ENCODE measurements at places on chromosomes 12 and 14. TPM values are rescaled to one million over a fixed set of nuclear protein-coding genes. Genes with fewer than 3 reads are reported as not detected.

The TXNDC16 gene
- total RNA-seq: 3.2 TPM

The ZDHHC22 gene
- under 0.01 TPM for total RNA-seq

The TEAD4 gene
- 26.2 TPM for total RNA-seq

The SYCP3 gene
- under 0.01 TPM for total RNA-seq

DNA sequence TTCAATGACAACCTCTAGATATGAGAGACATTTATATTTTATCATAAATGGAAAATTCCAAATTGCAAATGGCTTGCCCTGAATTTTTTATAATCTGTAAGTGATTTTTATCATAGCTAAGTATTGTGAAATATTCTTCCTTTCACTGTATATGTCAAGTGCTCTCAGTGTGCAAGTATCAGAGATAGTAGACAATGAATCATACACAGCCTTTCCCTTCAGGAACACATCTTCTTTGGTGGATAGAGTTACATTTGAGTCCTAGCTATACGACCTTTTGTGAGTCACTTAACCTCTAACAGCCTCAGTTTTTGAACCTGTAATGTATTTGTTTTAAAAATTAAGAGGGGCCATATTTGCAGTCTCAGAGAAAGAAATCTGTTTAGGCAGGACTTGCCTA lies 350.7 kb upstream of the SEL1L start:
- DNase-seq: no peak

GRCh38 chr12:53751336-53752191 lies at the start of gene CISTR:
Gene CISTR (minus strand): TSS chr12:53751979.
- DNase-seq: no peak

DNA sequence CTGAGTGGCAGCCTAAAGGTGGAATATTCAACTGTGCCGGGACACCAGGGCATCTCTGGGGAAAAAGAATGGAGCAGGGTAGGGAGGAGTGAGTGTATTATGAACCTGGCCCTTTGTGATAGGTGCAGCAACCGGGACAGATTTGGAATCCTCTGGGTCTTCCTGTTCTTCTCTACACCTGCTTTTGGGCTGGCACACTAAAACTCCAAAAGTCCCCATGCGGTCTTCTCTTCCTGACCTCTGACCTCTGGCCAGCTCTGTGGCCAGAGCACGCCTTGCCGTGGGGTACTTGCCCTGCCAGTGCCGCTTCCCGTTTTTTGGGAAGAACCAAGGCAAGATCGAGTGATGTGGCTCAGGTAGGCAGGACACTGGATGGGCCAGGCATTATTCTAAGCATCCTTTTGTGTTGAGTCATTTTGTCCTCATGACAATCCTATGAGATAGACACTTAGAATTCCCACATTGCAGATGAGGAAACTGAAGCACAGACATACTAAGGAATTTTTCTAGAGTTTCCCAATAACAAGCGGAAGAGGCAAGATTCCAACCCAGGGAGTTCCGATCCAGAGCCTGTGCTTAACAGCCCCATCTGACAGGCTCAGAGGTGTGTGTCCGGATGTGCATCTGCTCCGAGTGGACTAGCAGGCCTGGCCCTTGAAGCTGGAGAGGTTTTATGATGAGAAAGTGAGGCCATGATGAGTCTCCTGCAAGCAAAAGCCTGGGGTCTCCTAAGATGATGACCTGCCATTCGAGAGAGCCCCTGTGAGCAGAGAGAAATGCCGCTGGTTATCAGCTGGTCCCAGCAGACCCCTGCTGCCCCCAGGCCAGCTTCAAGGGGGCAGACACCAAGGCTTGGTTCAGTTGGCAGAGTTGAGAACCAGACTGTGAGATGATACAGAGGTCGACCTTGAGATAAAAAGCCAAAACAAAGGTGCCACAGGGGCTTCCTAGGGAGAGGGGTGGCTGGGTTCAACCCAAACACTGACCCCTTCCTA lies 67.9 kb upstream of the ESRRB start:
- no peak for DNase-seq

DNA sequence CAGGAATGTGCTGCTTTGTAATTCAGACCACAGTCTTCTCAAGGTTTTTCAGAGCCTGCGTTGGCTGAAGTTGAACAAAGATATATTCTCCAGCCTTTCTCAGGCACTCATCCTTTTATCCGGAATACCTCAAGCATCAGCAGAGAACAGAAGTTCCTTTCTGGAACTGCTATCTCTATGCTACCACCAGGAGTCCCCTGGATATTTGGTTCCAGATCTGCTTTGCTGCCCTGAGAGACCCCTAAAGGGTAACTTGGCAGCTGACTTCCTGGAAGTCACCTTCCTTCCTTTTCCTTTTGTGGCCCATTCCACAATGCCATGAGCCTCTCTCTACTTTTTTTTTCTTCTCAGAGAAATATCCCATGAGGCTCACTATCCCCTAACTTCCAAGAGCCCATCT lies 188.2 kb downstream of the PLCZ1 start:
- DNase-seq: no peak

DNA sequence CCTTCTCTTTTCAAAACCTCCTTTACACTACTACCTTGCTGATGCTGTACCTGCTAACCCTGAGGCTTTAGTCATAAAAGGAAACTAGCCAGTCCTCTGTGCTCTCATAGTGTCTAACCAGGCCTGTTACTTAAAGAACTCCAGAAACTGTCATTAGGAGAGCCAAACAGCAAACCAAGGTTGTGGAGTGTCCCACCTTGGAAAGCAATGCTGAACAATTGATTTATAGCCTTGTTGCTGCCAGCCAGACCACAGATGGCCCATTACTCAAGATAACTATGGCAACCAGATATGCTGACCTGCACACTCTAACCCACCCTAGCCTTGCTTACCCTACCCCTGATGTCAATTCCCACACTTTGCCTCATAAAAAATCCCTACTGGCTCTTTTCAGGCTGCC lies 26.5 kb upstream of the BCAT1 start:
- DNase-seq: no peak

DNA sequence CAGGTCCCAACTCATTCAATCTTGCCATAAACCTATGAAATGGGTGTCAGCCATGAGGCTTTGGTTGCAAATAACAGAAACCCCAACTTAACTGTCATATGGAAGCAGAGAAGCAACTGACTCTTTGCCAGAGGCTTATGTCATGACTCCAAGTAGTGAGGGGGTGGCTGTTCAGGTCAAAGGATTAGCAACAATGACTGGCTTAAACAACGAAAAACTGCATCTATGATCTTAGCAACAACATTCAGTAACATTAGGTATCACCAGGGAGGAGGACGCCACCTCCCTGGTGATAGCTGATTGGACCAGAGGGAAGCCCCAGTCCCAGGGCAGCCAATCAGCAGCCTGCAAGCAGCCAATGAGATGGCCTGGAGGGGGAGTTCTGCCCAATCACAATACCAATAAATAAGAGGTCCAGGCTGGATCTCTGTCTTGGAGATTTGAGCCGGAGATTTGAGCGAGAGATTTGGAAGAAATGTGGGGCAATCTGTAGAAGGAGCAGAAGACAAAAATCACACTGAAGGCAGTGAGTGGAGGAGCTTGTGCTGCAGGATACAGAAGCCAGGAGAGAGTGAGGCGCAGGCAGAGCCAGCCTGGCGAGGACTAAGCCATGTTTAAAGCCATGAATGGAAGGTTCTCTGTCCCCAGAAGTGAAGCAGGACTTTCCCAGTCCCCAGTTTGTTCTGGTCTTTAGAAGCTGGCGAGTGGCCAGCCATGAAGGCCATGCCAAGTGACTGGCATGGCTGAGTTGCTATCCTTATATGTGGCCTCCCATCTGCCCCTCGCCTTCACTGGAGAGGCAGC lies 93.3 kb downstream of the CALM1 start:
- no peak for DNase-seq

DNA sequence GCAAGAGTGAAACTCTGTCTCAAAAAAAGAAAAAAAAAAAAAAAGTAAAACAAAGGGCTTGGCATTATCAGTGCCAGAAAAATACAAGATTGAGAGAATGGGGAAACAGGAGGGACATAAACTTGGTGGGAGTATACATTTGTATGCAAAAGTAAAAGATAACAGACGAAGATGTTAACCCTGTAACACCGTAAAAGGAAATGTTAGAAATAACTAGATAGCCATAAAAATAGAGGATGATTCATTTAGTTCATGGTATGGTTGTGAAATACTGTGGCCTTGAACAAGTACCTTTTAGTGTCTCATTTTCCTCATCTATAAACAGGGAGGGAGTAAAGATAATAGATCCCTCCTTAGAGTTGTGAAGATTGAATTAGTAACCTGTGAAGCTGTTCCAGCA lies 33.3 kb downstream of the ATP2A2 start:
- no peak for DNase-seq

DNA sequence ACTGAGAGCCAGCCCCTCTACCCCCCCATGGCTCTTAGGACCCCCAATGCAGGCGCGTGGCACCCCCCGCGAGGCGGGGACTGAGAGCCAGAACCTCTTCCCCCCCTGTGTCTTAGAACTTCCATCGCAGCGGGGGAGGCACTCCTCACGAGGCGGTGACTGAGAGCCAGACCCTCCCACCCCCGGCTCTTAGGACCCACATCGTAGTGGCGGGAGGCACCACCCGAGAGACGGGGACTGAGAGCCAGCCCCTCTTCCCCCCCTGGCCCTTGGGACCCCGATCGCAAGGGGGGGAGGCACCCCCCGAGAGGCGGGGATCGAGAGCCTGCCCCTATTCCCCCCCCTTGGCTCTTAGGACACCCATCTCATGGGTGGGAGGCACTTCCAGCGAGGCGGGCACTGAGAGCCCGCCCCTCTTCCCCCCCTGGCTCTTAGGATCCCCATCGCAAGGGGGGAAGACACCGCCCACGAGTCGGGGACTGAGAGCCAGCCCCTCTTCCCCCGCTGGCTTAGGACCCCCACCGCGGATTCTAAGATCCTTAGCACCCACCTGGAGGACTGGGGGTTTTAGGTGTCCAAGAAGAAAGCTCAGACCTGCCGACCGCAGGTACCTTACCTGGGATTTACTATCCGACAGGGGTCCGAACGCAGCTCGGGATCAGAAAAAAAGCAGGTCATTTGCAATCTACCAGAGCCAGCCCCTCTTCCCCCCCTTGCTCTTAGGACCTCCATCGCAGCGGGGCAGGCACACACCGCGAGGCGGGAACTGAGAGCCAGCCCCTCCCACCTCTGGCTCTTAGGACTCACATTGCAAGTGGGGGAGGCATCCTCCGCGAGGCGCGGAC lies 44.9 kb downstream of the DDX11 start:
- no peak for DNase-seq

DNA sequence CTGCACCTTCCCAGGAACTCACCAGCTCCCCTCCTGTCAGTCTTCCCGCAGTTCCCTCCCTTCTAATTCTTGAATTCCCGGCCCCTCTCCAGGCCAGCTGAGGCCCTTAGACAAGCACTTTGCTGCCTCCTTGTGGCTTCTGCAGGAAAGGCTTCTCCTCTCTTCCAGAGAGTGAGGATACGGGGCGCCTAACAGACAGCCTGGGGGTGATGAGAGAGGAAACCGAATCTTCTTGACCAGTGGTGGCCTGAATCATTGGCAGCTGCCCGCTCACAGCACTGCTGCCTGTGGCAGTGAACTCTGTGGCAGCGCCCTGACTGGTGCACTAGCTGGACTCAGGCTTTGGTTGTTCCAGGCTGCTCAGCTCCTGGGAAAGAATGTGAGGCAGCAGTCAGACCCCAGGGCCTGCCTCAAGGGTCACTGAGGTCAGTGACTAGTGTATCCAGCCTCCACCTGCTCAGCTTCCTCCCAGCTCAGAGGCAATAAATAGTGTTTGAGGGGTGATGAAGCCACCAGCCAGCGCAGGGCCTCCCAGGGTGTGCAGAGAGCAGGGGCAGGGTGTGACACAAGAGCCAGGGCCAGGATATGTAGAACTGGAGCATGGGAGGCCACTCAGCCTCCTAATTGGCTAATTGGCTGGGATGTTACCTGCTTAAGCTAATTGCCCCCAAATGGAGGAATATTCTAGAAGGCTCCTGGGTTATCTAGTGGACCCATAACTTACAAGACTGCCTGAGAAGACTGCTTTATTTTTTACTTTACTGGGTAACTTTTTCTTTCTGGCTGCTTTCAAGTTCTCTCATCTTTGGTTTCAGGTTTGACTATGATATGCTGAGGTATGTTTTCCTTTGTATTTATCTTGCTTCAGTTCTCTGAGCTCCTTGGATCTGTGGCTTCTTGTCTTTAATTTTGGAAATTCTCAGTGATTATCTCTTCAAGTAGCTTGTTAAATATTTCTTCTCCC lies 12.9 kb upstream of the MCRS1 start:
- peak; percentile 37 for DNase-seq

Data from pulmonary artery endothelial cell (primary cell).